ENCODE measurements at places on chromosomes 4 and X.

DNA sequence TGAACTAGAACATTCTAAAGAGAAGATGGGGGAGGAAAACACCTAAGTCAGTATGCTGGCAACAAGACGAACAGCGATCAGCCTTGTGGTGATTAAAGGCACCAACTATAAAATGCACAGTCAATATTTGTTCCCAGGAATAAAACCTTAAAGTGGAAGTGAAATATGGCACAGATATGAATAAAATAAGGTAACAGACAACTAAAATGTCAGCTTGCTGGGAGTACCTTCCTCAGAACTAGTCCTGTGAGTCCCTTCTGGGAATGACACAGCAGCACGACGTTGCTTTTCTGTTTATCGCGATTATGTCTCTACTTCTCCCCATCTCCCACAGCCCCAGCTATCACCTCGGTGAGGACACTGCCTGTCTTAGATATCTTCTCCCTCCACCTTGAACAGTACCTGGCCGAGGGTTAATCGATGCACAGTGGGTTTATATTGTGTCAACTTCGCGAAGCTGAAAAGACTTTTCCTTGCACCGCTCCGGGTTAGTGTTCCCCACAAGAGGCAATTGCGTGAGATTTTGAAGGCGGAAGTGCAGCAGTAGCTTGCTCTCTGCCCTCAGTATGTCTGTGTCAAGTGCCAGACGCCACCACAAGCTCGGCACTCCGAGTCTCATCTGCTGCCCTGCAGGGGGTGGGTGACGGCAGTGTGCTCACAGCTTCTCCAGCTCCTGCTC lies 17.4 kb downstream of the MTNR1A start:
- DNase-seq: no peak

- DNase-seq: no peak
Measured at GRCh38 chrX:23857363-23857762, 50.4 kb downstream of the APOO start.

DNA sequence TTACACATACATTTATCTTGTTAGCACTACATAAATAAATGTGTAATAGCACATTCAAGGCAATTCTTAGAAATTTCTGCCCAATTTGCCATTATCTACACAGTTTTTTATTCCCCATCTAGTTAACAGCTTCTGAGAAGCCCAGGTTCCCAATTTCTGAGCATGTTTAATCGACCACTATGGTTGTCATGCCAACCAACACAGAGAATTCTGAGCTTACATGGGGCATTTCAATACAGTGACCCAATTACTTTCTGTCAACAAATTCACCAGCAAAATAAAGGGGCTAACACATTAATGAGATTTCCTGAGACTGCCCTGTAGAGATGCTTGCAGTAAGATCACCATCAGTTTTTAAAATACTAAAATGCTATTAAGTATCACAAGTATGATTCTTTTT lies 22.0 kb downstream of the GPM6A start:
- no peak for DNase-seq

- DNase-seq: no peak
Measured at GRCh38 chrX:134002921-134003615, 17.7 kb upstream of the GPC3 start.

GRCh38 chr4:38664706-38665401 lies 855 bp downstream of the KLF3 start:
- DNase-seq: no peak

DNA sequence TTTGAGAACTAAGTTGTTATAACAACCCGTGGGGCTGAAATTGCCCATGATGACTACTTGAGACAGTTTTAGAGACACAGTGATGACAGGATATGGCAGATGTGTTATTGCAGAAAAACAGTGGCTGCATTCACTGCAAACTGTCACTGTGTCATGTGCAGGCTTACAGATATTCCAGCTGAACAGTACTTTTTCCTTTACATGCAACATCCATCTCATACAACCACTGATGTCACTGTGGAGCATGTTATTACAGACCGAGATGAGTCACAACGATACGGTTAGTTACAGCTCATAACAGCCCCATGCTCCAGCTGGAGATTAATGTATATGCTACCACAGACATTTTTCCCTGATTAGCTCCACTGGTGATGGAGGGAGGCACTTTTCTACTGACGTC lies 207.4 kb downstream of the TMA16 start:
- DNase-seq: no peak

DNA sequence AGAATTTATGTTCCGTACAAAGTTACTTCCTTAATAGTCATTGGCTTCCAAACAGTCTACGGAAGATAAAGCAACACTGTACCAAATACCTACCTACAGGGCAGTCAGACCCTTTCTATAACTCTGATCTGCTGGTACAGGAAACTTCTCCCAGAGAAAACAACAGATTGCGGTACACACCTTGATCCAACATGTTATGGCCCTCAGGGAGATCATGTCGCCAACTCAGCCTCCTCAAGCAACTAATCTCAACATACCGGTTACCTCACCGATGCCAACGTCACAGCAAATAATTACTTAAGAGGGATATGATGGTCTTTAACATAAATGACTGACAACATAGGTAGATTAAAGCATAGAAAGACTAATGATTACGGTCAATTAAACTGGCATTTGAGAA lies 70.4 kb downstream of the RFC1 start:
- DNase-seq: no peak

DNA sequence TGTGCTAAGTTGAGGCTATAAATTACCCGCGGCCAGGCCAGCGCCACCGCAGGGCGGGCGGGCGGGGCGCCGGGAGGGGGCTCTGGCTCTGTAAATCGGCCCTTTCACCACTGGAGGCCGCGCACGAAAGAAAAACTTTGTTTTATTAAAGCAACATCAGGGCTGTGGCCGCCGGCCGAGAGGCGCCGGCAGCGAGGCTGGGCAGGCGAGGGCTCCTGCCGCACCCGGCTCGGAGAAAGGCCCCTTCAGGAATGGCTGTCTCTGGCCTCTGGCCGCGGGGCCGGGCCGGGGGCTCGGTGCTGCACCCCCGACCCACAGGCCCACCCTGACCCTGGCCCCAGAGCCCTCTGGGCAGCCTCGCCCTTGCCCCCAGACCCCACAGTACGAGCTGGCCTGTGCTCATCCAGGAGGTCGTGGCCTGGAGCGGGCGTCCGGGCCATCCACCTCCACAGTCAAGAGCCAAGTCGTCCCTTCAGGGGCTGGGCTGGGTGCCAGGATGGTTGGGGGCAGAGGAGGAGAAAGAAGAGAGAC lies 29.5 kb upstream of the FGFR3 start:
- no peak for DNase-seq

- DNase-seq: peak; percentile 24
Measured at GRCh38 chr4:98406819-98407218, 145.6 kb downstream of the RAP1GDS1 start.

- no peak for DNase-seq
Measured at GRCh38 chr4:45741897-45742296, 382.0 kb downstream of the GABRG1 start.

DNA sequence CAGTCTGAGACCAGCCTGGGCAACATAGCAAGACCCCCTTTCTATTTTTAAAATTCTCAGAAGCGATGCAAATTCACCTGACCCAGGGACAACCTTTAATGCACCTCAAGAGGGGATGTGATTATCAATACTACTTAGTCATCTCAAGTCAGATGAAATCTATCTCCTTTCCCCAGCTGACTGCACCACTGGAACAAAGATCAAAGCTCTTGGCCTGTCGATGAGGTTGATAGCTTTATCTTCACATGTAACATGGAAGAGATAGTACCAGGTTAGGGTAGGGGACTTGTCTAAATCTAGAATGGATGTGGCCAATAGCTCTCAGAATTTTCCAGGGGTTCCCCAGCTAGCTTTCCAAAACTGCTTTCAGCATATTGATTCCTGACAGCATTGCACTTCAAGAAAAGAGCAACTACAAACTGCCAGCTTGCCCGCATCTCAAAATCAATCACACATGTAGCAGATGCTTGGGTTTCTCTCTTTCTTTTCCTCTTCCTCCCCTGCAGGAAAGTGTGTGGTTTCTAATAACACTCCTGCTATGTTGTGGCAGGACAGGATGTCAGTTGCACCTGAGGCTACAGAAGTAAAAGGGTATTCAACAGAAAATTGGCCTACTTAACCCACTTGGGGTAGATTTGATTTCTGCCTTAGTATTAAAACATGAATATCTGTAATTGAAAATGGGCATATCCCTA lies 12.2 kb upstream of the TMEM164 start:
- DNase-seq: peak; percentile 42

DNA sequence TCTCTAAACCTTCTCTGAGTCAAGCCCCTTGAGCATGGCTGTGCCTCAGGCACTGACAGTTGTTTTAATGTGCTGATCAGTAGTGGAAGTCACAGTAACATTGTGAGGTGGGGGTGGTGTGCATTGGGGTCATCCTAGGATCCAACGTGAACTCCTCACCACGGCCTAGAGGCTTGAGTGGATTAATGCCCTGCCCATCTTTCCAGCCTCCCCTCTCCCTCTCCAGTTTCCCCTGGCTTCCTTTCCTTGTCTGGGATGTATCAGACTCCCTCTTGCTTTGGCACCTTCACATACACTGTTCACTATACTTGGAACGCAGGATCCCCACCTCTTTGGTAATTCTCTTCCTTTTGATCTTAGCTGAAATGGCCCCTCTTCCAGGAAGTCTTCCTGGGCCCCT lies 13.3 kb upstream of the PJA1 start:
- no peak for DNase-seq

- DNase-seq: no peak
Measured at GRCh38 chrX:2691543-2692220, 587 bp downstream of the CD99 start.

- DNase-seq: no peak
Measured at GRCh38 chrX:136823175-136823574, 42.4 kb upstream of the ARHGEF6 start.

DNA sequence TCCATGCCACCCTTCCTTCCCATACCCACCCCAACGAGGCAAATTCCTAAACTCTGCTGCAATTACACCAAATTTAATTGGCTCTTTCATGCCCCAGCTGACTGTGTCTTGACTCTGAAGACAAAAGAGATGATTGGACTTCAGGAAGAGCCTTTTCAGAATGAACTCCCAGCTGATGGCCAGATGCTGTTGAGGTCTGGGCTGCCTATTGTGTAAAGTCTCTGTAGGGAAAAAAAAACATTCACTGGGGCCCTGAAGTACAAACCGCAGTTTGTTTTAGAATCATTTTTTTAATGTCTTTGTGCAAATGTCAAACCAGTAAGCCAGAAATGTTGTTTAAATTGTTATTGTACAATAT lies 174.8 kb downstream of the HHIP start:
- DNase-seq: no peak

- DNase-seq: no peak
Measured at GRCh38 chr4:148375584-148375983, 66.6 kb downstream of the NR3C2 start.

- no peak for DNase-seq
Measured at GRCh38 chr4:120826449-120826848, 96.1 kb downstream of the PRDM5 start.

All from activated CD4-positive, alpha-beta T cell treated with anti-CD3 and anti-CD28 coated beads, Interleukin-2, Interleukin-4, amounts not matched to agents 100 ng/mL and 50 ng/mL, durations not matched to agents 16 hours and 8 hours (primary cell).